ENCODE measurements at places on chromosomes 6 and 20. TPM values are rescaled to one million over a fixed set of nuclear protein-coding genes. Genes with fewer than 3 reads are reported as not detected.

CALHM4 gene
- not detected for total RNA-seq

MRAP2 gene
- total RNA-seq, result 0.38 TPM

BFSP1 gene
- total RNA-seq, result 0.81 TPM

ABHD16B gene
- 0.24 TPM for total RNA-seq

GSTA1 gene
- total RNA-seq, result not detected

MEI4 gene
- 0.09 TPM for total RNA-seq

TBCC gene
- total RNA-seq, result 42.7 TPM

SNX5 gene
- 43.0 TPM for total RNA-seq

RRAGD gene
- 1.7 TPM for total RNA-seq

TREM1 gene
- total RNA-seq, result 1.4 TPM

AKIRIN2 gene
- total RNA-seq, result 46.1 TPM

TRIM15 gene
- total RNA-seq, result 13.5 TPM

CENPW gene
- 66.4 TPM for total RNA-seq

SLC35B2 gene
- total RNA-seq, result 129 TPM

LBP gene
- total RNA-seq, result not detected

VWA7 gene
- 22.1 TPM for total RNA-seq

PCK1 gene
- 0.19 TPM for total RNA-seq

GPR6 gene
- total RNA-seq, result not detected

RIN2 gene
- 9.8 TPM for total RNA-seq

NHLRC1 gene
- total RNA-seq, result 0.92 TPM

BTN1A1 gene
- not detected for total RNA-seq

RAD21L1 gene
- total RNA-seq, result not detected

SPEF1 gene
- total RNA-seq, result 0.28 TPM

PGC gene
- total RNA-seq, result not detected

MAS1 gene
- not detected for total RNA-seq

SMIM13 gene
- 9.8 TPM for total RNA-seq

PACSIN1 gene
- total RNA-seq, result 0.69 TPM

ZNF343 gene
- total RNA-seq, result 6.5 TPM

MUCL3 gene
- 0.07 TPM for total RNA-seq

MYH7B gene
- 0.52 TPM for total RNA-seq

TMEM217 gene
- 0.99 TPM for total RNA-seq

CHRNA4 gene
- total RNA-seq, result not detected

SLC35D3 gene
- total RNA-seq, result not detected

FAM209B gene
- total RNA-seq, result not detected

SH3BGRL2 gene
- total RNA-seq, result 44.3 TPM

PBOV1 gene
- total RNA-seq, result not detected
